Caudate nucleus (tissue), 63 donors: ENCODE measurements at places on chromosomes 2 and 18.
A peak's percentile ranks its signal among the peaks of the same experiment; 100 is the strongest.

GRCh38 chr18:1020731-1021344 is 116.2 kb downstream of the ADCYAP1 start:
- no peak for DNase-seq

- DNase-seq = no peak
Measured at GRCh38 chr18:77337604-77338003, 88.0 kb downstream of the GALR1 start.

DNA sequence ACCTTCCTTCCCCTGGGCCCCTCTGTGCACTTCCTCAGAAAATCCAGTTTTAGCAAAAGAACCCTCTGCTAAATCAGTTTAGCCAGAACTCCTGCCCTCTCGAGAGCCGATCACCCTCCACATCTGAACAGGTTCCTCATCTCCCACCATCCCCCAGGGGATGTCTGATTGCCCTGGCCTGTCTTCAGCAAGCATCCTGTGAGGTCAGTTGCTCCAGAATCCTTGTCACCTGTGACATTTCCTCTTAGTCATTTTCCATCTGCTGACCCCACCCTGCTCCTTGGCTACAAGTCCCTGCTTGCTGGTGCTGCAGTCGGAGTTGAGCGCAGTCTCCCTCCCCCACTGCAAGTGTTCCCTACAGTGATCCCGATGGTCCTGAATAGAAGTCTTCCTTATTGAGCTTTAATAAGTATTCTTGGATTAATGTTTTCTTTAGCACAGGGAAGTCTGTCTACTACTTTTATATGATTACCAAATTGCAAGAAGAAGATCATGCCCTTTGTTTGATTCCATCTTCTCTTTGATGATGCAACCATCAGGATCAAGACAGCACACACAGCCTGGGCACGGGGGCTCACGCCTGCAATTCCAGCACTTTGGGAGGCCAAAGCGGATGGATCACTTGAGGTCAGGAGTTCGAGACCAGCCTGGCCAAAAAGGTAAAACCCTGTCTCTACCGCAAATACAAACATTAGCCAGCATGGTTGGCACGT is 30.9 kb upstream of the UBE2F start:
- DNase-seq = no peak

- no peak for DNase-seq
Measured at GRCh38 chr2:41934329-41934958, 113.4 kb upstream of the PKDCC start.

DNA sequence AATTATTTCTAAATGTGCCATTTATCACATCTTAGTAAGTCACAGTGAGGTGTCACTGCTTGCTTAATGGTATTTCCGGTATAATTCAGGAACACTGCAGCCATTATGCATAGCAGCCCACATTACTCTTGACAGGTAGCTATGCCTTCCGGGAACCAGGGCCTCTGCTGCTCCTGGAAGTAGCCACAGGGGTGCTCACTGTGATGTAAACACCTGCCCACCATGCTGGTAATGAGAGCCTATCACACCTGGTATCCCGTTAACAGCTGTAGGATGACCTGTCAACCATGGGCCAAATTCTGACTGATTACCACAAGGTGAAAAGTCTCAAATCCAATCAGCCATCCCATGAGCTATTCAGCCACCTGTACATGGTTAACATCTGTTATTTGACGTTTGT is 647.0 kb upstream of the NXPH2 start:
- DNase-seq = no peak

GRCh38 chr2:233461481-233461891 is 105.1 kb downstream of the USP40 start:
- no peak for DNase-seq

GRCh38 chr2:101717071-101717845 is 19.8 kb downstream of the MAP4K4 start:
- no peak for DNase-seq

- DNase-seq = no peak
Measured at GRCh38 chr2:217864963-217865772, 137.6 kb downstream of the TNS1 start.

GRCh38 chr2:31354837-31355236 is 59.7 kb downstream of the XDH start:
- no peak for DNase-seq

DNA sequence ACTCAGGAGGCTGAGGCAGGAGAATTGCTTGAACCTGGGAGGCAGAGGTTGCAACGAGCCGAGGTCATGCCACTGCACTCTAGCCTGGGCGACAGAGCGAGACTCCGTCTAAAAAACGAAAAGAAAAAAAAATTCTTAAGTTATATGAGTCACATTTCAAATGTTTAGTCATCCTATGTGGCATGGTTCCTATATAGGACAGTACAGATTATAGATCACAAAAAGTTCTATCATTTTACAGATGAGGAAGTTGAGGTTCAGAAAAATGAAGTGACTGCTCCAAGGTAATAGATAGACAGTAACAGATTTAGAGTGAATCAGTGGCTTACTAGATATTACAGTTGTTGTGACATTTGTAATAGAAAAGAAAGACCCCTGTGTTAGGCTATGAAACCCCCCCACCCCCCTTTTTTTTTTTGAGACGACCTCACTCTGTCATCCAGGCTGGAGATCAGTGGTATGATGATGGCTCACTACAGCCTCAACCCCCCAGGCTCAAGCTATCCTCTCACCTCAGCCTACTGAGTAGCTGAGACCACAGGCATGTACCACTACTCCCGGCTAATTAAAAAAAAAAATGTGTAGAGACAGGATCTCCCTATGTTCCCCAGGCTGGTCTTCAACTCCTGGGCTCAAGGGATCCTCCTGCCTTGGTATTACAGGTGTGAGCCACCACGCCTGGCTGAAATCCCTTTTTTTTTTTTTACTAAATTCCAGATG is 22.7 kb downstream of the PTPN4 start:
- no peak for DNase-seq

DNA sequence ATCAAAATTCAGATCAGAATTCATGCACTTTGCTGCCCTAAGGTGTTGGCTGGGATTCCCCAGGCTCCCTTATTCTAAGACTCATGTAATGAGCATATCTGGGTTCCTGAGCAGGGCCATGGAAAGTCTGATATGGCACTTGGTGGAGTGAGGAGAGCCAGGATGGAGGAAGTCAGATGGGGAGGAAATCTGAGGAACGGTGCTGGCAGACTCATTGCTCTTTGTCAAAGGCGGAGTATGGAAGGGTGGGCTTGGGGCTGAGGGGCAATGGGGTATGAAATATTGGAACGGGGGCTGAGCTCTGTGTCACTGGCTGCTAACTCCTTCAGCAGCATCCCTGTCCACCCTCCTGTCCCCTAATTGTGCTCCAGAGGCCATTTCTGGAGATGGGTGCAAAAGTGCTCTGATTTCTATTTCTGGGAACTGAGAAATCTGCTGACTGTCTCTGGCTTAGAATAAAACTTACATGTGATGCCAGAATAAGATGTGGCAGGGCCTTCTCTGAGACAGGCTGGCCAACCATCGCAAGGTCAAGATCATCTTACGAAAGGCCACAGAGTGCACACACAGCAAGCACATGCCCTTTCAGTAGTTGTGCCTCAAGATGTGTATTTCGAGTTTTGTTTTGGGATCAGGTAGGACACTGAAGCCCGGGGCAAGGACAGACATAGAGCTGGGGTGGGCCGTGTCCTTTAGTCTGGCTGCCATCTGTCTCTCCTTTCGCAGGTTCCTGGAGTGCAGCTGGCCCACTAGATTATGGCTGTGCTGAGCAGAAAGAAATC is 480.0 kb upstream of the HS6ST1 start:
- no peak for DNase-seq

GRCh38 chr2:64260817-64261216 is 116.6 kb upstream of the PELI1 start:
- no peak for DNase-seq

GRCh38 chr2:26672112-26672817 is 20.3 kb upstream of the KCNK3 start:
- no peak for DNase-seq

DNA sequence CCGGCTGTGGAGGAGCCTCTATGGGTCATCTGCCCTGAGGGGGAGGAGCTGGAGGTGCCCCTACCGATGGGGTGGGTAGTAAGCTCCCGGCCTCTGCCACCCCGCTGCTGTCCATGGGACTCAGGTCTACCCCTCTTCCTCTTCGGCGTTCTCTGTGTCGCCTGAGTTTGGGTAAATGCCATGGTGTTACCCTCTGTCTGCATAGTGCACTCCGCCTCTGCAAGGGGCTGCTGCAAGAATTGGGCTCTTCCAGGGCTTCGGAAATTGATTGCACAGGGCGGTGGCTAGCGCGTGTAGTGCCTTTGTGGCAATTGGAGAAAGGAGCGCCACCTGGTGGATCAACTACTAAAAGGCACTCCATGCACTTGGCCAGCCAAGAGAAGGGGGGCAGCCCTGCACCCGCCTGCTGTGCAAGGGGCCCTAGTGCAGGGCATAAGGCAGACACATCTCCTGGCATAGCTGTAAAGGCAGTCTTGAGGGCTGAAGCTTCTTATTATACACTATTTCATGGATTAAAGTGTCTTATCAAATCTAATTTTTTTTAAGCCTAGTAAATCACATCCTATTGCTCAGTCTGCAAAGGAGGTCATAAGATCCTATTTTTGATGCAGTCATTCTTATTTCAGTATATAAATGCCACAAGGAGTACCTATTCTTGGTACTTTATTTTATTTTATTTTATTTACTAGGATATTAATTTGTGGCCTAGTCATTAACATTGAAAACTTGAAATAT is 308.9 kb downstream of the PDE11A start:
- no peak for DNase-seq

DNA sequence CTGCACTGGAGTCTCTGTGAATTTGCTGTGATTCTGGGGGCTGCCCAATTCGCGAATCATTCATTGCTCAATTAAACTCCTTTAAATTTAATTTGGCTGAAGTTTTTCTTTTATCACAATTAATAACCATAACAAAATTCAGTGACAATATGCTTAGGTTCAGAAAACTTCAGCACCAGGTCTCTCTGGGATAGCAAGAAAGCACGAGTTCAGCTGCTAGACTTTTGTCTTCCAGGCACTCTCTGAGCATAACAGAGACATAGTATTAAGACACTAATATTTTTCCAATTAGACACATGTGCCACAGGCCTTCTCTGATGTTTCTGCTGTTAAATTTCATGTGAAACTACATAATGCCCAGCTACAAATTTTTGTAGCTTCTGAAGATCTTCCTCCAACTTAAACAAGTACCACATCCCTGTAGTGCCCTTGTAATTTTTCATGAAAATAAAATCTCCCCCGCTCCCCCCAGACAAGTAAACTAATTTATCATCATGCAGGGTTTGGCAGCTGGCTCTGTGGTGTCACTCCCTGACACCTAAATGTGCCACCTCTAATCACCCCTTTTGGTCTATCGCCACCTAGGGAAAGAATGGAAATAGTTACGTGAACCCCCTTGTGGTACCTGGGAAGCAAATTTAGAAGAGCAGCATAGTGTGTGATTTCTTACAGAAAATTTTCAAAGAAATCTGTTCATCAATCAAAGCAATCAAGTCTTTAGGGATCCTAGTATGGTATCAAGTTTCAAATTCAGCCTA is 94.1 kb downstream of the CSRNP3 start:
- DNase-seq = no peak

GRCh38 chr2:159230145-159230877 is 56.2 kb downstream of the WDSUB1 start:
- DNase-seq = peak; percentile 11

DNA sequence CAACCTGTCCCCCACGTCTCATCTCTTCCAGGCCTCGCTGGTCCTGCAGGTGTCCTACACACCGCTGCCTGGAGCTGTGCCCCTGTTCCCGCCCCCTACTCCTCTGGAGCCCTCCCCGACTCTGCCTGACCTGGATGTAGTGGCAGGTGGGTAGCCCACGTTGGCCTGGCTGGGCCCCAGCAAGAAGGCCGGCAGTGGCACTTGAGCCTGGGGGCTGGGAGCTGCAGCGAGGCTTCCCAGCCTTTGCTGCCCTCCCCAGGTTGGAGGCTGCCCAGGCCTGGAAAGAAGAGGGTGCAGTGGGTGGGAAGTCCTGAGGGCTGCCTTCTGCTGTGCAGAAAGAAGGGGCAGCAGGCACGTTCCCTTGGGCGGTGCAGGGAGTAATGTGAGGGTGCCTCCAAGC is 58.4 kb downstream of the DYSF start:
- no peak for DNase-seq

- no peak for DNase-seq
Measured at GRCh38 chr18:48775372-48776155, 175.2 kb downstream of the SMAD7 start.

DNA sequence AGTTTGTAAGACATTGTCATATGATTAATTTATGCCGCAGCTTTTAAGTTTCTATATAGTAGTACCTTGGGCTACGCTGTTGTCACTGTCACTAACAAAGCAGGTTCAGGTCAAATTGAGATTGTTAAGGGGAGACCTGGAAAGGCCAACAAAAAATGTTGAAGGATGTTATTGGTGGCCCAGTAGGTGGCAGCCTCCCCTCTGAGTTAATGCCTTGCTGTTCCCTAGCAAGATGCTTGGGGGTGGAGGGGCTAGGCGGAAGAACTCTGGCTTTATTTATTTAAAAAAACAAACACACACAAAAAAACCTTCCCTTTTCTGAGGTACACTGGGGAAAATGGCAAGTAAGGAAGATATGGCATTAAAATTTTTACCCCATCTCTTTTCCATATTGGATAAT is 128.3 kb upstream of the ATP5MC3 start:
- DNase-seq = no peak

- DNase-seq = no peak
Measured at GRCh38 chr2:177282181-177282641, 17.7 kb upstream of the NFE2L2 start.

DNA sequence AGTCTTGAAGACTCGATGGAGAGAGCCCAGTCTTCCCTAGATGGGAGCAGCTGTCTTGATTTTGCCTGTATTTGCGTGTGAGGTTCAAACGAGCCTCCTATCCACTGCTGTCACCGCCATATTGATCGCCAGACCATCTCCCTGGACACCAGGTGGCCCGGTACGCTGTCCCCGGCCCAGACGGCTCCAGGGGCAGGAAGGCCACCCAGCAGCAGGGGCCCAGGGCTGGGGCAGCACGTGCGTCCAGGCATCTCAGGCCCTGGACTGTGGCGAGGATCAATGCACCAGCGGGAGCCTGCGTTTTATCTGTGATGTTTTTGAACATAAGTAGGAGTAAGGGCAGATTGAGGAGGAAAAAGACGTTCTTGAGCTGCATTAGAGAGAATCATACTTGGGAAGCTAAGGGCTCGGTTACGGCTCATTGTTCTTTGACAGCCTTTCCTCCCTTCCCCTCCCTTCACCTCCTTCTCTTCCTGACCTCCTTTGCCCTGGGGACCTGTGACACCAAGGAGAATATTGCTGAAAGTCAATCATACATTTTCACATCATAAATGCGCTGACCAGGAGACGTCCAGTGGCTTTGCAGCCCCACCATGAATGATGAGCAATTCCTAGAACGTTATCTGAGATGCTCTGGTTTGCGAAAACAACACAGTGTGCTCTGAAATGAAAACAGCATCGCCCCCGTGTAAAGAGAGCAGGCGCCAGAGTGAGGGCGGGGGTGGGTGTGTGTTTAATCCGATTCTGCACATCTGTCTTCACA is 711.2 kb upstream of the SALL3 start:
- no peak for DNase-seq

- DNase-seq = no peak
Measured at GRCh38 chr2:72613931-72614330, 211.9 kb downstream of the EXOC6B start.
